Stimulated activated CD8-positive, alpha-beta memory T cell treated with anti-CD3 and anti-CD28 coated beads, Interleukin-2, amount 100 ng/mL, for 1 hour (primary cell): ENCODE measurements at places on chromosomes 11 and 22.

DNA sequence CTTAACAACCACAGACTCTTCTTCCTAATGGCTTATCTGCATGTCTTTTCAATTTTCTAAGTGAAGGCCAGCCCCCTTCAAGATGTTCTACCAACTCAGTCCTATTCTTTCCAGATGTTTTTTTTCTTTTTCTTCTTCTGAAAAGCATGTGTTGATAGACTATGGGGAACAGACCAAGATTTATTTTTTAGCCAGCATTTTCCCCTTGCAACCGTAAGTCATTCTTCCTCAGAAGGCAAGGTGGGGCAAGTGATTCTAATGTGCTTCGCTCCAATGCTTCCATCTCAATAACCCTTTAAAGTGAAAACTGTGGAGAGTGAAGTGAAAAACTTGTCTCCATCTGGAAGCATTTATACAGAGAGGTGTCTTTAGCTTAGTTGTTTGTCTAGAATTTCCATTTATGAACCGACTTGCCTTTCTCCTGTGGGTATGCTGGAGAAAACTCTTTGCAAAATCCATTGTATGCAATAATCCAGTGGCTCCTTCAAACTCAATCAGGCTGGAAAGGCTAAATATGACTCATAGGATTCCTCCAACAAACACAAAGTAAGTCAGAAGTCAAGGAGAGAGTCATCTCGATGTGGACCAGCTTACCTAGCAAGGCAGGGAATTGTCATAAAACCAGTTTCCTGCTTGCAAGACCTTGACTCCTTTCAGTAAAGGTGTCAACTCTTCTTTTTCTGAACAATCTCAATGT, 83.7 kb downstream of the MAML2 start:
- DNase-seq, result no peak

DNA sequence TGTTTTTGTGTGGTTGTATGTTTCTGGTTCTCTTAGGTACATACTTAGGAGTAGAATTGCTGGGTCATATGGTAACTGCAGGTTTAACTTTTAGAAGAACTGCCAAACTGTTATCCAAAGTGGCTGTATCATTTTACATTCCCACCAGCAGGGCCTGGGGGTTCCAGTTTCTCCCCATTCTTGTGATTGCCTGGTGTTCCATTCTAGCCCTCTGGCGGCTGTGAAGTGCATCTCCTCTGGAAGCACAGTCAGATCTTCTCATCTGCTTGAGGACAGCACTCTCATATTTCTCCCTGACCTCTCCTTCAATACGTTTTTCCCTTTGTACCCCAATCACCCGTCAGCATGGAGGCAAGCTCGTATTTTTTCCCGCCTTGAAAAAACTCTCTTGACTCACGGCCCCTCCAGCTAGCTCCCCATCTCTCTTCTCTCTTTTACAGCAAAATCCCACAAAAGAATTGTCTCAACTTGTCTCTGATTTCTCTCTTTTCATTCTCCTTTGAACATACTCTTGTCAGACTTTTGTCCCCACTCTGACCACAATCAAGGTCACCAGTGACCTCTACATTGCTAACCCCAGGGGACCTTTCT, 56.8 kb upstream of the THY1 start:
- DNase-seq, result no peak

GRCh38 chr11:103901656-103902055, 134.8 kb upstream of the DDI1 start:
- no peak for DNase-seq

- no peak for DNase-seq
Observed at GRCh38 chr11:123815122-123815521, 9.0 kb upstream of the OR6M1 start.

DNA sequence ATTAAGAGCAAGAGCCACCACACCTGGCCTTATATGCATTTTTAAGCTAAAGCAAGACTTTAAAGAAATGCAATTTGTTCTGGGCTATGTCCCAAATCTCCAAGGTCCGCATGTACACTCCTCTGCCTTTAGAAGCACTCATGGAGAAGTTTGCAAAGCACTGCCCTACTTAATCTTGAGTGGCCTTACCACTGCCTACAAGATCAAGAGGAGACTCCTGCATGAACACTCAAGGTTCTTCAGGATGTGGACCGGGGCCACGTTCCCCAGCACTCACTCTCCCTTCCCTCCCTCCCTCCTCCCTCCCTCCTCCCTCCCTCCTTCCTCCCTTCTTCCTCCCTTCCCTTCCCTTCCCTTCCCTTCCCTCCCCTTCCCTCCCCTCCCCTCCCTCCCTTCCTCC, 63.2 kb upstream of the HSPA8 start:
- no peak for DNase-seq

- no peak for DNase-seq
Observed at GRCh38 chr11:35664977-35665441, 2.4 kb downstream of the TRIM44 start.

DNA sequence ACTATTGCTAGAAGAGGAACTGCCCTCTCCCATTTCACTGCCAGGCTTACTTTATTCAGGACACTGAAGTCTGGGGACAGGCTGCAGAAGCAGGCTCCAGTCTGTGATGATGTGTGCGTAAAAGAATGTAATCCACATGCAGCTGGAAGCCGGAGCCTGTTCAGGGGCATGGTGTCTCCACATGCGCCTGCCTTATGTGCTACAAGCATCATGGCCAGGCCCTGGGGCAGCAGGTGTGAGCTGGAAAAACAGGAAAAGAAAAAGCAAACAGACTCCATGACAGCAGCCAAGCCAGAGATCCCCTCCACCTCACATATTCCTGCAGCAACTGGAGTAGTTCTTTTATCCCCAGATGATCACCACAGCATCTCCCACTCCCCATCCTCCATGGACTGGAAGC, 33.4 kb downstream of the ARFGAP2 start:
- no peak for DNase-seq

DNA sequence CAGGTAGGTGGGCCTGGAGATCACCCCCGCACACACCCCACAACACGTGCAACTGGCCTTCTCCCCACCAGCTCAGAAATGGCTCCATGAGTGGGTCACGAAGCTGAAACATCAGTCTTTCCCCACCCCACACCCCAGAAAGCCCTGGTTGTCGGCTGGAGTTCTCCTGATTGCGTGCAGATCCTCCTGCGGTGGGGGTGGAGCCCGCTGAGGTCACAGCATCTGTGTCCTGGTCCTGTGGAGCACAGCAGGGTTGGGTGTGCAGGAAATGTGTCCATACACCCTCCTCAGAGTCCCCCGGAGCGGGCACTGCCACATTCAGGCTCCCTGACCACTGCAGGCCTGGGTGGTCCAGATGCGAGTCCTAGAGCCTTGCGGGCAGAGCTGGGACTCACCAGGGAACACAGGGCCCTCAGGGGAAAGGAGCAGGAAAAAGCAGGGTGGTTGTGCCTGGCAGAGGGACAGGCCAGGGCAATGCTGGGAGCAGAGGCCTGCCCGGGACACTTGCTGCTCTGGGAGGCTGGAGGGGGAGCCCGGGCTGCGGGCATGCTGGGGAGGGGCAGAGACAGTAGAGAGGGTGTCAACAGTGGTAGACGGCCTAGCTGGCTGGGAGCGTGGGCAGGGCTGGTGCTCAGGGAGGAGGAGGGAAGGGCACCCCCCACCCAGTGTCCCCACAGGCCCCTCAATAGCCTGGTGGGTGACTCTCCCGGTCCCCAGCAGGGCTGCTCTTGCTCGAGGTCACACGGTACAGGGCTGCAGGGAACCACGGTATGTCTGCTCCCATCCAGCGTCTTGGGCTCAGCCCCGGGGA, 42.4 kb upstream of the PPARA start:
- DNase-seq, result no peak

- DNase-seq, result no peak
Observed at GRCh38 chr22:36067235-36067558, 38.6 kb upstream of the RBFOX2 start.

GRCh38 chr11:15941206-15941770, 415.1 kb downstream of the SOX6 start:
- DNase-seq, result no peak
